ENCODE measurements at places on chromosomes 3 and 15.

DNA sequence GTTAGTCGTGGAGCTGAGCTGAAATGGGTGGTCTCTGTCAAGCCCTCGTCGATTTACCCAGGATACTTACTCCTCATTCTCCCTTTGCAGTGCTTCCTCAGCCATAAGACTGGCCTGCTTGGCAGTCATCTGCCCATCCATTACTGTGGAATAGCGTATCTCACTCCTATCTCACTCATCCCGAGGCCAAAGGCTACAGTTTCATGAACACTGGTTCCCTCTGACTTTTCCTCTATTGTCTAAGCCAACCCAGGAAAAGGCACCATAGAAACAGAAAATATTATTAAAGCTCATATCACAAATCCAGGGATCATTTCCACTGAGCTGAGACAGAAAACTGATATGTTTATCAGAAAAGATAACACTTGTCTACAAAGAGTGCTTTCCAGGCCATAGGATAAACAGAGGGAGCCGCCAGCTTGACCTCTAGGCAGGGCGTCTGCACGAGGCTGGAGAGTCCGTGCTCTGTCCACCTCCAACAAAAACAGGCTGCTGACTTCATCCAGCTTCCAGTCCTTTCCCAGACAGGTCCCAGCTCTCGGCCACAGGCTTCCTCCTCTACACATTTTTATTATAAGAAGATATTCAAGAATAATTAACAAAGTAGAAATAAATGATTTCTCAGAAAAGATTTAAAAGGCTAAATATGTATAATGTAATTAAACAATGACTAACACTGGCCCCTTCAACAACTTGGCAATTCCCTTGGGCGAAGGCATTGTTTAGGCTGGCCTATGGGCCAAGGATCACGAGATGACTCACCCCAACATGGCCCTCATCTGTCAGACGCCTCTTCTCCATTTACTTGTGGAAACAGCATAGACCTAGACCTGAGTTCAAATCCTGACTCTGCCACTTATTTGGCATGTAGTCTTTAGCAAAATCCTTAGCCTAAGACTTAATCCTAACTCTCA is 27.4 kb upstream of the BOC start:
- no peak for DNase-seq

DNA sequence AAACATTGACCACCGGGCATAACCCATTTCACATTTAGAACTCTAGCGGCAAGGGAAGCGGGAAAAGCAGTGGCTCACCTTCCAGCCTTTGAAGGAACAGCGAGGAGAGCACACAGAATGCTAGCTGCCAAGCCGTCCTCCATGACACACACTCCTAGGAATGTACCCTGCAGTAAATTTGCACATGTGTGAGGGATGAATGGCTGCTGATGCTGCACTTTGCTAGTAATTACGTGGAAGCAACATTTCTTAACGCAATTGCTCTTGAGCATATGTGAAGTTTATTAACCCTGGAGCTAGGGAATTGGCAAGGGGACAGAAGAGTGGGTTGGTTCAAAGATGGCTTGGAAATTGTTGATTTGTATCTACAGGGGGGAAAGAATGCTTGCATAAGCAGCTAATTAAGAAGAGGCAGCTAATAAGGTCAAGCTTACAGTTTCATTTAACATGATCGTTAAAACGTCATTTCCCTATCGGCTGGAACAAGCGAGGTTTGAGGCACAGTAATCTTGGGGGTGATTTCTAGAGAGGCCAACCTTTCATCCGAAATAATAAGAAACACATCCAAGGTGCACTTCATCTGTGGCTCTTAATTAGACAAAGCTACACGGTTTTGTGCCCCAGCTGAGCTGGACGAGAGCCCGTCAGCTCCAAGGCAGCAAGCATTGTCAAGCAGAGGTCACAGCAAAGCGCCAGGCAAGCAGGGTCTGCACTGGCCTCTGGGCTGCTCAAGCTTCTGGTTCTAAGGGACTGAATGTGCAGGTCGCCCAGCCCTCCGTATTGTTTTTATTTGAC is 123.4 kb downstream of the CHSY1 start:
- no peak for DNase-seq

DNA sequence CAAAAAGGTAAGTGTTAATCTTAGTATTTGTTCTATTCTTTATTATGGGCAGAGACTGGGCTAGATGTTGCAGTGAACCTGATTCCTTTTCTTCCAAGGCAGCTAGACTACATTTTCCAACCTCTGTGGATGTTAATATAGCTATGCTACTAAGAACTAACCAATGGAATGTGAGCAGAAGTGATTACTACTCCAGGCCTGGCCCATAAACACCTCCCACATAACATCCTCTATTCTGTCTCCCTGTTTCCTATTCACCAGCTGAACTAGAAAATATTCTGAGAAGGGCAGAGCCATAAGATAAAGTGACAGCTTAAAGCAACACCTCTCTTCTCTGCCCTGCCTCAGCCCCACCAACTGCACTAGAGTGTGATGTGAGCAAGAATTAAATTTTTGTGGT is 29.4 kb downstream of the CD200R1L start:
- no peak for DNase-seq

DNA sequence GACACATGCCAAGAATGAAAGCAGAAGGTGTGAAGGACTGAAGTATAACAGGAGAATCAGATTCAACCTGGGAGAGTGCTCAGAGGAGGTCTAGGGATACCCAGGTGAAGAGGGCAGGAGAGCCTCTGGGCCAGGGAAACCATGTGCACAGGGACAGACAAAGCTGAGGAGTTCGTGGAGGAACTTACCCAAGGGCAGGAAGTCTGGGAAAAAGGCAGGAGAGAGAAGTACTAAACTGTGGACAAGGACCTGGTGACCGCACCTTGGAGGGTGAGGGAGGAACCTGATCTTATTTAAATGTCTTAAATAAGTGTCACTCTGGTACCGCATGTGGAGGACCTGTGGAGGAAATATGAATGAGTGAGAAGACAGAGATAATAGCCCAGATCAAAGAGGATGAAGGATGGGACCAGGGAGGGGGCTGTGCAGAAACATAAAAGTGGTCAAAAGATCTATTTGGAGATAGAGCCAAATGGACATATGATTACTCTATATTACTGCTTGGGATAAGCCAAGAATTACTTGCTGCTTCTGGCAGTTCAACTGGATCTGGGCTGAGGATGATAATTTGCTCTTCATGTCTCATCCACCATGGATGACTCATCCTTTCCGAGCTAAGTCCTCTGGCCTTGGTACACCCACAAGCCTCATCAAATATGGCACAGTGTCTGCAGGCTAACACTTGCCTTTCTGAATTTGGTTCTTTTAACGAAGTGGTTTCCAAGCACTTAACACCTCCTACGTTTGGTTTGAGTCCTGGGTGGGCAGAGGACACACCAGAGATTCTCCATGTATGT is 116.9 kb upstream of the NMNAT3 start:
- DNase-seq, result no peak

- no peak for DNase-seq
Observed at GRCh38 chr3:107701299-107701698, 178.5 kb downstream of the BBX start.

GRCh38 chr3:170467007-170467406 is 48.3 kb downstream of the CLDN11 start:
- no peak for DNase-seq

GRCh38 chr3:104635872-104636580 is 730.7 kb upstream of the ALCAM start:
- DNase-seq, result no peak

- DNase-seq, result no peak
Observed at GRCh38 chr3:77381431-77381830, 341.5 kb downstream of the ROBO2 start.

- no peak for DNase-seq
Observed at GRCh38 chr3:195270079-195270816, 711 bp downstream of the XXYLT1 start.

- DNase-seq, result no peak
Observed at GRCh38 chr15:101662203-101662602, 10.0 kb upstream of the TM2D3 start.

- no peak for DNase-seq
Observed at GRCh38 chr3:44939581-44940036, 36.4 kb downstream of the ZDHHC3 start.

GRCh38 chr3:30011237-30011803 is 595.1 kb upstream of the TGFBR2 start:
- no peak for DNase-seq

GRCh38 chr15:87871258-87871681 is 385.3 kb downstream of the NTRK3 start:
- DNase-seq, result no peak

Measured in stimulated activated CD8-positive, alpha-beta memory T cell treated with anti-CD3 and anti-CD28 coated beads, Interleukin-4, amount 100 ng/mL, for 1 hour (primary cell).